ENCODE measurements at places on chromosomes 4 and X.
A peak's percentile ranks its signal among the peaks of the same experiment; 100 is the strongest.

DNA sequence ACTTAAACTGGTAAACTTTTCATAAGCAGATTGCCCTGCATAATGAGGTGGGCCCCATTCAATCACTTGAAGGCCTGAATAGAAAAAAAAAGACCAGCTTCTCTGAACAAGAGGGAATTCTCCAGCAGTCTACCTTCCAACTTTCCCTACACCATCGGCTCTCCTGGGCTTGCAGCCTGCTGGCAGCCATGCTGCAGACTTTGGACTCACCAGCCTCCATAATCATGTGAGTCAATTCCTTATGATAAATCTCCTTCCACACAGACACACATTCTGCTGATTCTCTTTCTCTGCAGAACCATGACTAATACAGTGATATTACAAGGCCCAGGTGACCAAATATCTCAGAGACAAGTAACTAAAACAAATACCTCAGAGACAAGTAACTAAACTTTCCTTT lies 113.8 kb upstream of the WDR17 start:
- no peak for DNase-seq

GRCh38 chr4:176735300-176735699 lies 57.4 kb downstream of the VEGFC start:
- DNase-seq = no peak

DNA sequence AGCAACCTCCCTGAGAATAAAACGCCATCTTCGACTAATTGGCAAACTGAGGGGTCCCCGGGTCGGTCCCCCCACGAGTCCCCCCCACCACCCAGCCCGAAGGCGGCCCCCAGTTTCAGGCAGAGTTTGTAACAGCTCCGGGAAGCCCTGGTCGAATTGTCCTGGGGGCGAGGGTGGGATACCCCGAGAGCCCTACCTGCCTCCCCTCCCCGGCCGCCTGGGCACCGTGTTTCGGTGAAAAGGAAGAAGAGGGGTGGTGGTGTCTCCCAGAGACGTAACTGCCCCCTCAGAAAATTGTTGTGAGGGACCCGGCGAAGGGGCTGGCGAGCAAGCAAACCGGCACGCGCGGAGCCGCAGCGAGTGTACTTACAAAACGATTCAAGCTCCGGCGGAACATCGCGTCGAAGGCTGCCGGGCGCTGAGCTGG lies 1.2 kb downstream of the ATP11C start:
- peak; percentile 0 for DNase-seq

DNA sequence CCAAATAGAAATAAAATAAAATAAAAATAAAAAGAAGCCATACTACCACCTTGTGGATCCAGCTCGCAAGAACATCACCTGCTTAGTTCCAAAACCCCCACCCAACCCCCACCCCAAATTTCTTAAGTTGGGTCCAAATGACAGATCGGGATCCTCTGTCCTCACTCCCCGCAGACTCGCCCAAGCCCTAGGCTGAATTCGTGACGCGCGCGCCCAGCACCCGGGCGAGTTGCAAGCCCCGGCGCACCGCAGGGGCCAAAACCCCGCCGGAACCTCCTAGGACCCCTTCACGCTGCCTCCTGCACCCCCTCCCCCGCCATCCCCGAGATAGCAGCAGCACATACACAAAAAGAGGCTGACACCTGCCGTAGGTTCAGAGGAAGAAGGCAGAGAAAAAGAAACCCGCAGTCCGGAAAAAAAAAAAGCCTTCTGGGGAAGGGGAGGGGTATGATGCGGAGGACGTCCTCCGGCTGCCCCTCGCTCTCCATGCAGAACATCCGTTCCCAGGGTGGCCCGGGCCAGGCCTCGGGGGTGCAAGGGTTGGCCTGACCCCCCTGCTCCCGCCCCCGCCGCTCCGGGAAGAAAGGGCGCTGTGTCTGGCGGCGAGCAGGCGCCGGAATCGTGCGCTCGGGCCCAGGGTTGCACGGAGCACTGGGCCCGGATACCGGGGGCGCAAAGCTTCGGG lies 2.6 kb downstream of the NLGN4X start:
- no peak for DNase-seq

GRCh38 chr4:62622089-62622488 lies 1422.0 kb downstream of the ADGRL3 start:
- DNase-seq = no peak

Data from stimulated activated CD4-positive, alpha-beta T cell treated with anti-CD3 and anti-CD28 coated beads, Interleukin-15, amount 100 ng/mL, for 1 hour (primary cell).